Stimulated activated CD4-positive, alpha-beta T cell treated with anti-CD3 and anti-CD28 coated beads, TNF-alpha, amount 100 ng/mL, for 24 hours (primary cell): ENCODE measurements at places on chromosomes 1 and 21.
A peak's percentile ranks its signal among the peaks of the same experiment; 100 is the strongest.

- DNase-seq, result peak; percentile 55
Observed at GRCh38 chr1:203267347-203267846, 37.9 kb upstream of the BTG2 start.

DNA sequence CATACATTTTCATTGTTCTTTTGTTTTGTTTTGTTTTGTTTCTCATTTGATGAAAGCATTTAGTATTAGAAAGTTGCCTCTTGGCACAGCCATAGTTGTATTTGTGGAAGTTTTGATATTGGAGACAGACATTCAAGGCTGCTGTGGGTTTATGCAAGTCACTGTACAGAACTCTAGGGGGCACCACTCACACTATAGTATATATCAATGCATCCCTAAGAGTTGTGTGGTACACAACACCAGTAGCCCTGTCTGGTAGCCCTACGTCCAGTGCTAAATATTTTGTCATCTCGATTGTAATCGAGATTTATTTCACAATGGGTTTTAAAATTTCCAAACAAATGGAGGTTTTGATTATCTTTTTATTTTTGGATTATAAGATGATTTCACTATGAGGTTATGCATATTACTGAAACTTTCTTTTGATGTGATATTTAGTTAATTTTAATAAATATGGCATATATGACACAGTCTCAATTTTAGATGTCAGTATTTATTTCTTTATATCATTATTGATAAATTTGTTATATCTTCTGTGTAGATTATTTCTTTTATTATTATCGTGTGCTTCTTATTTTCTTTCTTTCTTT is 112.2 kb downstream of the NR5A2 start:
- no peak for DNase-seq

DNA sequence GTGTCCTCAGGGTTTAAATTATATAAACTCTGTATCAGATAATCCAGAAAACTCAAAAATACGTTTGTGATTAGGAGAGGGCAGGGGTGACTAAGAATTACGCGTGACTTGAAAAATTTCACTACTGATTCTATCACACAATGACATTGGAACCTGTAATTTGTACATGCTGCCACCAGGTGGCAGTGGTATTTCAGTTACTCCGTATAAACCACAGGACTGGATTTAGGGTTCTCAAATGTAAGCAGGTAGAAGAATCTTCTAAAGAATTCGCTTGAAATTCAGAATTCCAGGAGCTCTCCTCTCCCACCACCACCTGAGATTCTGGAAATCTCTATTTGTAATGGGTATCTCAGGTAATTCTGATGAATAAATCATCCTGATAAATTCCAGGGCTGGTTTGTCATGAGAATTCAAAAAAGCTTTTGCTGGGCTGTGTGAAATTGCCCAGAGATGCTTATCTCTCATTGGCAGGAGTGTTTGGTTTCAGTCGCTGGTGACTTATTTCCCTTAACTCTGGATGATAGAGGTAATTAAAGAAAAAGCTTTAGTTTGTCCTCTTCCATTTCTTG is 1.7 kb upstream of the KRTAP7-1 start:
- DNase-seq, result no peak

DNA sequence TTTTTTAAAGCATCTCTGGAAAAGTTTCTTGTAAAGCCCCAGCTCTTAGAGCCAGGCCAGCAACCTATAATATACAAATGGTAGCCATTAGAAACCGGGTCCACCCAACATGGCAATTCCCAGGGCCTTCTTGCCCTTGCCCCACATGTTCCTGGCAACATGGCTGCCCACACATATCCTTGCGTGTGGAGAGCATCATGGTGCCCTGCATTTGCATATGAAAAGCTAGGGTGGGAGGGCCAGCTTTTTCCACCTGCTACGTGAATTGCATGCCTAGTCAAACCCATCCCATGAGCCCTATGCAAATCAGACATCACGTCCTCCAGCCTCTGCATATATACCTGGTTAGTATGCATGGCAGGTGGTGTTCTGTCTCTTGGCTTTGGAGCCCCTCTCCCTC is 88.2 kb downstream of the RABGAP1L start:
- no peak for DNase-seq

DNA sequence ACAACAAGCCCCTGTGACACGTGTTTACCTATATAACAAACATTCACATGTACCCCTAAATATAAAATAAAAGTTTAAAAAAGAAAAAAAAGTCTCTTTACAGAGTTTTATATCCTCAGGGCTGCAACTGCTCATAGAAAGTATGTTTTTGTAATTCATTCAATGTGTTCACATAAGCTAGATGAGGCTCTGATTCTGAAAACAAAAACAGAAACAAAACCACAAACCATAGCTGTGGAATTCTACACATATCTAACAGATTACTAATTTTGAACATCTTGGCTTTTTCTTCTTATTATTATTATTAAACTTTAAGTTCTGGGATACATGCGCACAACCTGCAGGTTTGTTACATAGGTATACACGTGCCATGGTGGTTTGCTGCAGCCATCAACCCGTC is 579.6 kb upstream of the ZRANB2 start:
- no peak for DNase-seq

- no peak for DNase-seq
Observed at GRCh38 chr1:226609836-226610455, 61.4 kb downstream of the STUM start.

- DNase-seq, result no peak
Observed at GRCh38 chr1:113281550-113281949, 108.8 kb upstream of the MAGI3 start.

- no peak for DNase-seq
Observed at GRCh38 chr1:109732390-109732881, 8.4 kb downstream of the GSTM3 start.

DNA sequence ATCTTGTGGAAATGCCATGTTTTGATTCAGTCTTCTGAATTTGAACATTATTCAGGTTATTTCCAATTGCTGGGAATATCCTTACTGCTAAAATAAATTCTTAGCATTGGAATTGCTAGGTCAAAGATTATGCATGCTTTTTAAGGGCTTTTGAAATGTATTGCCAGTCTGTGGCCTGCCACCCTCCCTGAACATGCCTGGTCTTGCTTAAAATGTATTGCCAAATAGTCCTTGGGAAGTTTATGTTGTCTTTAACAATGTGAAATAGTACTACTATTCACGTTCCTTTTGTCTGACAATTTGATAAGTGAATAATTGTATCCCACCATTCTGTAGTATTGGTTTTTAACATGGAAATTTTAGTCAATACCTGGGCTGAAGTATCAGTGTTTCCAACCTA is 13.6 kb downstream of the TARDBP start:
- DNase-seq, result no peak

DNA sequence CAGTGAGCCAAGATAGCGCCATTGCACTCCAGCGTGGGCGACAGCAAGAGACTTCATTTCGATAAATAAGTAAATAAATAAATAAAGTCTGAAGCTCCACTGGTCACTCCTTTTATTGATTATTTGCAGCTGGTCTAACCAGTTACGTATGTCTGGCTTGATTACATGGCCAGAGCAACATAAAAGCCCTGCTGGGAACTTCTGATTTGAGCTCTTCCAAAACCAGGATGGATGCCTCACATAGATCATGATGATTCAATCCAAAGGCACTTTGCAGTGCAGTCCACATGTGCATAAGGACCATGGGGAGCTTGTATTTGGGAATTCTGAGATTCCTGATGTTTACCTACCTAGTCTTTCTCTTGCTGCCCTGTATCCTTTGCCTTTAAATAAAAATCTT is 24.0 kb downstream of the NSUN4 start:
- DNase-seq, result no peak

- no peak for DNase-seq
Observed at GRCh38 chr21:46149205-46149901, 6.0 kb downstream of the FTCD start.

- no peak for DNase-seq
Observed at GRCh38 chr1:70941563-70941962, 106.1 kb downstream of the PTGER3 start.

DNA sequence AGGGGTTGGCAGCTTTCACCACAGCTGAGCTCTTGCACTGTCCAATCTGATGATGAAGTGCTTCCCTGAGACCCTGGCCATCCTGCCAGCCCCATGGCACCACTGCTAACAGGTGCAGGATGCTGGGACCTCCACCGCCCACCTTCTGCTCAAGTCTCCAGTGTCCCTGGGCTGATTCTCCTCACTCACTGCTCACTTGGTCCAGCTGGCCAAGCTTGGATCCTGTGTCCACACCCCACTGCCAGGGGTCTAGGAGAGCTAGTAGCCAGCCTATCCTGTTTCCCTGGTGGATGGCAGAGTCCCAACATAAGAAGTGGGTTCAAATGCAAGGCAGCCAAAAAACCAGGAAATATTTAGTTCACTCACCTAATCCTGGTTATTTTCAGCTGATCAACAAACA is 217.2 kb upstream of the IRF2BP2 start:
- no peak for DNase-seq

GRCh38 chr1:30765556-30766434 is 8.2 kb upstream of the LAPTM5 start:
- DNase-seq, result no peak

GRCh38 chr1:43305461-43305860 is 4.7 kb downstream of the TIE1 start:
- no peak for DNase-seq

GRCh38 chr1:30971496-30971895 is 62.9 kb upstream of the SDC3 start:
- no peak for DNase-seq

GRCh38 chr1:218339267-218339831 is 5.8 kb upstream of the TGFB2 start:
- no peak for DNase-seq

- DNase-seq, result no peak
Observed at GRCh38 chr1:48470481-48470855, 1.5 kb downstream of the SPATA6 start.

- DNase-seq, result no peak
Observed at GRCh38 chr1:3593334-3593733, 18.0 kb downstream of the MEGF6 start.

- no peak for DNase-seq
Observed at GRCh38 chr1:243390162-243390791, 134.4 kb downstream of the SDCCAG8 start.

GRCh38 chr1:9848022-9848421 is 24.3 kb upstream of the CLSTN1 start:
- no peak for DNase-seq

GRCh38 chr1:216434232-216434631 is 11.0 kb upstream of the USH2A start:
- DNase-seq, result no peak

- DNase-seq, result no peak
Observed at GRCh38 chr21:43273708-43274021, 104.9 kb downstream of the CRYAA start.

GRCh38 chr1:208541225-208541855 is 297.2 kb upstream of the PLXNA2 start:
- no peak for DNase-seq

DNA sequence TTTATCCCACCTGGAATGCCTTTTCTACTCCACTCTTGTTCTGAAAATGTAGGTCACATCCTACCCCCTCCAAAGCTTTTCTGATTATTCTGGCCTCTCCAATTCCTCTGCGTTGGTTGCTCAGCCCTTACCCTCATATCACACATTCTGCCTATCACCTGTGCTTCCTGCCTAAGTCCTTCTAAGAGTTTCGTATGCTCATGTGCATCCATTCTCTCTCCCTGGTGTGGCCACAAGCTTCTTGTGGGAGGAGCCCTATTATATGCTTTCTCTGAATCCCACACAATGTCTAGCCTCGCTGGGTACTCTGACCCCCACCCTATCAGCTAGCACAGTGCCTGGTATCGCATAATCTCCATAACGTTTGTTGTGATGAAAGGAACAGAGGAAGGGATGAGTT is 54.2 kb downstream of the CD58 start:
- no peak for DNase-seq

DNA sequence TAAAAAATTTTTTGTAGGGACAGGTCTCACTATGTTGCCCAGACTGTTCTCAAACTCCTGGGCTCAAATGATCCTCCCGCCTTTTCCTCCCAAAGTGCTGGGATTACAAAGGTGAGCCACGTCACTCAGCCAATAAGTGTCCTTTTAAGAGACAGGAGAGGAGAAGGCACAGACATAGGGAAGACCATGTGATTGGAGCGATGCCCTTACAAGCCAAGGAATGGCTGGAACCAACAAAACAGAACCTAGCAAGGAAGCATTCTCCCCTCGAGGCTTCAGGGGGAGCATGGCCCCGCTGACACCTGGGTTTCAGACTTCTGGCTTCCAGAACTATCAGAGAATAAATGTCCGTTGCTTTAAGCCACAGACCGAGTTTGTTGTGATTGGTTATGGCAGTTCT is 37.0 kb downstream of the NDUFS5 start:
- no peak for DNase-seq

DNA sequence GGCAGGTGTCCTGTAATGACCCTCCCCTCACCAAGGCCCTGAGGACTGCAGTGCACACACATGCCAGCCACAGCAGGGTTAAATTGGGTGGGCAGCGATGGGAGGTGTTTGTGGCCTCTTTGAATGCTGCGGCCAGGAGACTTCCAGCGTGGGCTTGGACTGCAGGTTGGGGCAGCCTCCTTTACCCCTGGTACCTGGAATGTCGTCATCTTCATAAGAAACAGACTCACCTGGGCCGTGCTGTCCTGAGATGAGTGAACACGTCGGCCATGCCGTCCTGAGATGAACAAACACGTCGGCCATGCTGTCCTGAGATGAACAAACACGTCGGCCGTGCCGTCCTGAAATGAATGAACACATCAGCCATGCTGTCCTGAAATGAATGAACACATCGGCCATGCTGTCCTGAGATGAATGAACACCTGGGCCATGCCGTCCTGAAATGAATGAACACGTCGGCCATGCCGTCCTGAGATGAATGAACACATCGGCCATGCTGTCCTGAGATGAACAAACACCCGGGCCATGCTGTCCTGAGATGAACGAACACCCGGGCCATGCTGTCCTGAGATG is 50.1 kb upstream of the COL6A1 start:
- DNase-seq, result no peak

- DNase-seq, result no peak
Observed at GRCh38 chr1:116412480-116412798, 39.4 kb downstream of the ATP1A1 start.

DNA sequence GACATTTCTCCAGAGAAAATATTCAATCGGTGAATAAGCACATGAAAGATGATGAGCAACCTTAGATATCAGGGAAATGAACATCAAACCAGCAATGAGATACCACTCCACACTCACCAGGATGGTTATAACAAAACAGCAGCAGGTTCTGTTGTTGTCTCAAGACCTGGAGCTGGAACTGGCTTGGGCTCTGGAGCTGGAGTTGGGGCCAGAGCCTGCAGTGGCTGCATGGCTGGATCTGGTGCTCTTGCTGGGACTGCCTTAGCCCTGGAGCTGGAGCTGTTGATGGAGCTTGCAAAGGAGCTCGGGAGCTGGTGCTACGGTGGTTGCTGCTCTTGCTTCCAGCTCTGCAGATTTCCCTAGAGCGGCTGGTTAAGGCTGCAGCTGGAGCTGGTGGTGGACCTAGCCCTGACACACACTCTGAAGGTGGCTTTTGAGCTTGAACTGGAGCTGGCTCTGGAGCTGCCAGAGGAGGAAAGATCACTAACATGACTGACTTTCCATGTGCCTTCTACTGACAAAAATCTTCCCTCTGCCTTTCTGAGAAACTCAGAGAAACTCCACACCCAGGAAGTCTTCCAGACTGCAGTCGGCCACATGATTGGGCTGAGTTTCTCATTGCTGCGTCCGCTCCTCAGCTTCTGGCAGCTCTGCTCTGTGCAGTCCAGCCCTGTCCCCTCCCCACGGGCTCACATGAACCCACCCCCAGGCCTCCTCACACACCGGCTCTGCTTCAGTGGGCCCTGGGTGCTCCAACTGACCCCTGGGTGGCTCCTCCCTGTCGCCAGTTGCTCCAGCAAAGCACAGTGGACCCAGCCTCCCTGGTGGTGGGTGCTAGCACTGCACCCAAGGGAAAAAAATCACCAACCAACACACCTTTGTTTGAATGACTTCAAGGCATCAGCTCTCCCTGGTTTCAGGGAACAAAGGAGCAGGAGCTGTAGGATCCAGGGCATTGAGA is 139.1 kb upstream of the FMN2 start:
- DNase-seq, result no peak
